ENCODE measurements at places on chromosomes 2 and 18.

GRCh38 chr2:235950473-235950809 lies 217.7 kb downstream of the GBX2 start:
- no peak for DNase-seq

DNA sequence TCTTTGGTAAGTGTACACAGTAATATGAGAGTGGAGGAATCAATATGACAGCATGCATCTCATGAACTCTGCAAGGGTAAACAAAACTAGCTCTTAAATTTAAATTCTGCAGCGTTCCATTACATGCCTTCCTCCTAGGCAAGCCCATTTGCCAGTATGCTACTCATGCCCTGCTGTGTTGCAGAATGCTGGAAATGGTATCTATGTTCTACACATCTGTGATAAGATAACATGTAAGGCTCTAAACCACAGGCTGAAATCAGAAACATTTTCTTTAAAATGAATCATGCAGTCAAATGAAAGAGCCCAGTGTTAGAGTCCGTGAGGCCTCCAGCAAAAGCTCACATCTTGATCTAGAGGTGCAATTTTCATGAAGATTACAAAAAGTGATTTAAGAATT lies 112.8 kb upstream of the FN1 start:
- DNase-seq: no peak

GRCh38 chr2:70321370-70321769 lies 19.5 kb upstream of the FAM136A start:
- DNase-seq: no peak

GRCh38 chr2:136117909-136118818 lies at the start of gene CXCR4:
TSS of gene CXCR4 (minus strand) at chr2:136118149. CDS start at chr2:136118060, 89 bp downstream.
- peak; percentile 91 for DNase-seq

GRCh38 chr2:85772019-85772745 lies 18.4 kb downstream of the ATOH8 start:
- DNase-seq: peak; percentile 99

DNA sequence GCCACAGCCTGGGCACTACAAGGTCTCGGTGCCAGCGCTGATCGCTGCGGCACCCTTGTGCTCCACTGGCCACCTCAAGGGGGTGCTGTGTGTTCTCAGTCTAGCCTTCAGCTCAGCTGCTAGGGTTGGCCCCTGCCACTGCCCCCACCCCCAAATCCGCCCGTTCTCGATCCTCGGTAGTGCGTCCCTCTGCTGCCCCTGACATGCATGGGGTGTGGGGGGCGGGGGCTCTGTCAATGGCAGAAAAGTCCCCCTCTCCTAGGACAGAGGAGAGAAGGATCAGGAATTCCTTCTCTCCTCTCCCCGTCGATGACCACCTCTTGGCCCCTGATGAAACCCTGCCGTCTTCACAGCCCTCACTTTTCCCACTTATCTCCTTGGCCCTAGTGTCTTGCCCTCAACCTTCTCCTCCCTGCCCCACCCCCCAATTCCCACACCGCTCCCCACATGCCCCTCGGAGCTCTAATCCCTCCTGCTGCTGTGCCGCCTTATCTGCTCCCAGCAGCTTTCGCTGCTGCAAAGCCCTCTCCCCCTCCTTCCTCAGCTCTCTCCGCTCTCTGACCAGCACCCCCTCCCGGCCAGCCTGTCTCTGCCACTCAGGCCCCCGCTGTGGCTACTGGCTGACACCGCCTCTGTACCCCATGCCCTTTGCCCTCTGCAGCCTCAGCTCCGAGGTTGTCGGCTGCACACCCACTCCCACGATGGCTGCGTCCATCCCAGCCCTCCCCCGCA lies 4.3 kb upstream of the ASIC4 start:
- peak; percentile 47 for DNase-seq

GRCh38 chr18:43061816-43062215 lies 53.7 kb downstream of the RIT2 start:
- DNase-seq: no peak

DNA sequence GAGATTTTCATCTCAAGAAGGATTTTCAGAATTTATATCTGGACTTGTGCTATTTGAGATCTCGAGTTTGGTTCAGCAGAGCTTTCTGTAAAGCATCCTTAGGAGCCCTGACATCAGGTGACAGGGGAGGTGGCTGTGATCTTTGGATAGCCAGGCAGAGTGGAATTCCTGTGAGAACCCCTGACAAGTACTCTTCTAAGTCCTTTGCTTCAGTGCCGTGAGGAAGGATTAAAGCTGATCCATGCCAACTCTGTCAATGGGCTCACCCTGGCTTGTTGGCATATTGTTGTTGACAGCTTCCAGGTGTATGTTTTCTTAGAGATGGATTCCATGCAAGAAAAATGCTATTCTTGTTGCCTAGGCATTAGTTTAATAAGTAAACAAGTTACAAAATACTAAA lies 38.0 kb upstream of the NFE2L2 start:
- DNase-seq: no peak

DNA sequence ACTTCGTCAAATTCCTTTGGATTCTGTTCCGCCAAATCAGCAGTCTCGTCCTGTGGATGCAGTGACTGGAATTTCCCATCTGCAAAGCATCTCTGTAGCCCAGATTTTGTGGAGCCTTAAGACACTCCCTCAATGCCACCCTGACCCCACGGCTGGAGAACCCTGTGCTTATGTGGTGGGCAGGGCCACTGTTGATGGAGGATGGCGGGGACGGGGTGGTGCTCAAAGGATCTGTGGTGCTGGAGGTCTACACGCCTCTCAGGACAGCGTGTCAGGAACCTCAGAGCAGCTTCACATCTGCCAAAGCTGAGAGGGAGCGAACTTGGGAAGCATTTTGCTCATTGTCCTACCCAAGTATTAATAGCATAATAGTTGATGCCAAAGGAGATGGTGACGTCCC lies 200.1 kb downstream of the MGAT5 start:
- DNase-seq: no peak

- DNase-seq: no peak
Measured at GRCh38 chr2:119402645-119403560, 28.8 kb upstream of the TMEM37 start.

DNA sequence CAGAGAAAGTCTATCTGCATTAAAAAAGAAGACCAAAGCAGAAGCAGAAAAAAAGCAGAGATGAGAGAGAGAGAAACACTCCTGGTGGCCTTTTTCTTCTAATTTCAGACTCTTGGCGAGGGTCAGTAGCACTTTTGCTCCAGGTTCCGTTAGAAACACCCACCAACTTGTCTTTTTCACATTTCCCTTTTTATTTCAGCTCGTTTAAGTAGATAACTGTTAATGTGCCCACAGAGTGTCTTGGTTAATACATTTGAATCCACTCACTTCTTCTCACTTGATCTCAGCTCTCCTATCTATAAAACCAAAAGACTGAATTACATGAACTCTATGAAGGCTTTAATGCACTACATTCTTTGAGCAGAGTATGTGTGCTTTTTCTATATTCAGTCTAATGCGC lies 63.1 kb downstream of the AAK1 start:
- no peak for DNase-seq

DNA sequence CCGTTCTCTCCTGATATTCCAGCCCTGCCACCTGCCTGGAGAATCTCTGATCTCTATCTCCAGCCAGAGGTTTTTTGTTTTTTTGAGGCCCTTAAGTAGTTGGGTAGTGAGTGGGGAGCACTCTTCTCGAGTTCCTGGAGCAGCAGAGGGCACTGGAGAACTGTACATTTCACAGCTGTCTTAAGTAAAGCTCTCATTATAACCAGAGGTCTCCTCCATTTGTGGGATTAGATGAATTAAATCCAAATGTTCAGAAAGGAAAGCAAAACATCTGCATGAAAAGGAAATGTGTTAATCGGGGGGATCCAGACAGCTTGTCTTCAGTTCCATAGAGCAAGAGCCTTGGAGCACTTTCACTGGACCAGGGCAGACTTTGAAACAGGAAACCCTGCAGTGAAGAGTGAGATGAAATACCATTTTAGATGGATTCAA lies 32.8 kb downstream of the AOX1 start:
- no peak for DNase-seq

GRCh38 chr2:64612575-64613195 lies 41.0 kb downstream of the SERTAD2 start:
- no peak for DNase-seq

- DNase-seq: no peak
Measured at GRCh38 chr18:11960743-11961380, 20.4 kb upstream of the IMPA2 start.

- DNase-seq: no peak
Measured at GRCh38 chr2:98269830-98270229, 76.4 kb upstream of the CNGA3 start.

- no peak for DNase-seq
Measured at GRCh38 chr2:55902971-55903370, 20.6 kb downstream of the EFEMP1 start.

- no peak for DNase-seq
Measured at GRCh38 chr2:32810909-32811495, 135.8 kb upstream of the LTBP1 start.

DNA sequence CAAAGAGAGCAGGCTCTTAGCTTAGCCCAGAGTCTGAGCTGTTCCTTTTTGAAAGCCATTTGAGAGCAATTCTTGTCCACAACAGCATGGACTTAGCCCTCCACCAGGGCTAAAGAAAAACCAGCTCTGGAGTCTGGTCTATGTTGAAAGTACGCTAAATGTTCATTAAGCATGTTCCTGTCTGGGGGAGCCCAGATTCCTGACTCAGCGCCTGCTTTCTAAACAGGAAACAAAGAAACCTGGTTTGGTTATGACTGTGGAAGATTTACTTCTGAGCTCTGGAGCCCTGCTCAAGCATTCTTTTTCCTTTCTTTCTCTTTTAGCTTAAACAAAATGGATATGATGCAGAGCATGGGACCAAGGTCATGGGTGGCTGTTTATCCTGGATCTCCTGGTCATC lies 279.8 kb downstream of the RBM43 start:
- DNase-seq: no peak

- no peak for DNase-seq
Measured at GRCh38 chr18:27609221-27609620, 424.1 kb upstream of the CHST9 start.

- no peak for DNase-seq
Measured at GRCh38 chr18:48982266-48982665, 31.5 kb upstream of the SMAD7 start.

- no peak for DNase-seq
Measured at GRCh38 chr18:62967089-62967488, 251.7 kb downstream of the PHLPP1 start.

- DNase-seq: no peak
Measured at GRCh38 chr2:111675419-111676194, 208.4 kb downstream of the ANAPC1 start.

- peak; percentile 70 for DNase-seq
Measured at GRCh38 chr18:49597157-49597931, 35.5 kb downstream of the LIPG start.

- no peak for DNase-seq
Measured at GRCh38 chr2:232203166-232203891, 175.2 kb upstream of the ALPP start.

- DNase-seq: no peak
Measured at GRCh38 chr2:12803607-12804006, 86.9 kb downstream of the TRIB2 start.

- no peak for DNase-seq
Measured at GRCh38 chr2:17717666-17718065, 35.9 kb downstream of the SMC6 start.

DNA sequence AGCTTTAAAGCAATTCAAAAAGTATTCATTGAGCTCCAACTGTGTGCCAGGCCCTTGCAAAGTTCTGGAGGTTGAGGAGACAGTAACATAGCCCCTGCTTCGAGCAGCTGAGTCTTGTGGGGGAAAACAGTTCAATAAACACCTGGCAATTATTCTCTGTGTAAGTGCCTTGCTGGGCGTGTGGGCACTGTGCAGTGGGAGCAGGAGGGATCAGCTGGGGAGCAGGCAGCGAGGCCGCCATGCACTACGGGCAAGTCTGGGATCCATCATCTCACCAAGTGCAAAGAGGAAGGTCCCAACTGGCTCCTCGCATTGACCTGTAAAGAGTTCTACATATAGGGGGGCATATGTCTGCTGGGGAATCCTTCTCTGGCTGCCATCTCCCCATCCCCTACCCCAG lies 342.2 kb upstream of the HS6ST1 start:
- no peak for DNase-seq

DNA sequence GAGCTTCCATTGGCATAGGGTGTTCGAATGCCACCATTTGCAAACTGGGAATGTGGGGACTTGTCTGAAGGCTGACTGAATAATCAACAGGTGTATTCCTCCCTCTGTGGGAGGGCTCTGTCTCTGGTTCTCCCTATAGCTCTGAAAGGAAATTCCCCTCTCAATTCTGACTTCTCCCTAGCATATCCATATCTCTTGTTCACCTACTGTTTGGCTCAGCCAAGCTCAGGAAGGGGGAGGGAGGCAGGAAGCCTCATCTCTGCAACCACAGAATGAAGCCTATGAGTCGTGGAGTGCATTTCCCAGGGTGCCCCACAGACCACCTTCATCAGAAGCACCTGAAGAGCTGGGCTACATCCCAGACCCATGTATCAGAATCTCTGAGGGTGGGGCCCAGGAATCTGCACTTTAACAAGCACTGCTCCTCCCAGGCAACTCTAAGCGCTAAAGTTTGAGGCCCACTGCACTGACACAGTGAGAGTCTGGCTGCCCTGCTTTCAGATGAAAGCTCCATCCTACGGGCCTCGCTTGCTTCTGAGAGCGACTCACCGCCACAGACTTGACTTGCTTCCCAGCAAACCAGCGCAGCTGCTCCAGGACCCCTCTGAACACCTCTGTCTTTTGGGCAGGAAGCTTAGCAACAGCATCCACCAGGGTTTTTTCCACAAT lies 32.0 kb downstream of the XDH start:
- no peak for DNase-seq

GRCh38 chr2:240269886-240270285 lies 129.4 kb upstream of the OTOS start:
- DNase-seq: no peak

DNA sequence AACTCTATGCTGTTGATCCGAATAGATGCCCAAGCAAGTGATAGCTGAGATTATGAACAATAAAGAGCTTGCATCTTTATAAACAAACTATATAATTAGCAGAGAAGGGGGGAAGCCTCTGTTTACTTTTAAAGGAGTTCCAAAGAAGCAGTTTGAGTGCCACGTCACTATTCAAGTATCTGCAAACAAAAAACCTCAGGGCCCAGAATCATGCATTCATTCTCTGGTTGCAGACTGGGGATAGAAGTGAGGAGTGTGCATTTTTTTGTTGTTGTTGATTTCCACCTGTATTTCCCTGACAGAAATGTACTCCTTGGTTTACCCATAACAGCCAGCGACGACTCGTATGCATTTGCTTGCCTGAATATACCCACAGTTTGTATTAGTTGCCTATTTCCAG lies 264.3 kb downstream of the PTGR3 start:
- peak; percentile 14 for DNase-seq
